ENCODE measurements at places on chromosomes 7 and 10. TPM values are rescaled to one million over a fixed set of nuclear protein-coding genes. Genes with fewer than 3 reads are reported as not detected.

DNA sequence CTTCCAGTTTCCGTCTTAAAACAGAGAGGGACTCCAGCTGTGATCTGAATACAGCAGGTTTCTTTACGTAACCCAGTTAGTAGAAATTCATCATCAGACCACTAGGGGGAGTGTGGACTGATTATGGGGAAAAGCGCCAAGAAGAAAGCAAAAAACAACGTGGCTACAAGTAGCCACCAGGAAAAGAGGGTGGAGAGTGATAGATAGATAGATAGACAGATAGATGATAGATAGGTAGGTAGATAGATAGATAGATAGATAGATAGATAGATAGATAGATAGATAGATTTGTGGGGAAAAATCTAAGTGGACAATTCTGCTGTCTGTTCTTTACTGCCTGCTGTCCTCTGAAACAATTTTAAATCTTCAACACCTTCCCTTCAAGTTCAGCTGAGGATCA is 12.7 kb upstream of the AKR1B10 start:
- DNase-seq: peak; percentile 90

NKX1-2 gene
- total RNA-seq: not detected

- no peak for DNase-seq
These were observed 75.5 kb upstream of the TMEM248 start for GRCh38 chr7:66845379-66846095.

GRCh38 chr7:2350861-2351260 is 3.8 kb upstream of the EIF3B start:
- DNase-seq: no peak

OR2A1 gene
- total RNA-seq: 0.27 TPM

GRCh38 chr7:128804484-128804883 is 12.7 kb downstream of the CCDC136 start:
- no peak for DNase-seq

SFTPA1 gene
- not detected for total RNA-seq

SERPINE1 gene
- total RNA-seq: 23.1 TPM

DLX5 gene
- total RNA-seq: not detected

DNA sequence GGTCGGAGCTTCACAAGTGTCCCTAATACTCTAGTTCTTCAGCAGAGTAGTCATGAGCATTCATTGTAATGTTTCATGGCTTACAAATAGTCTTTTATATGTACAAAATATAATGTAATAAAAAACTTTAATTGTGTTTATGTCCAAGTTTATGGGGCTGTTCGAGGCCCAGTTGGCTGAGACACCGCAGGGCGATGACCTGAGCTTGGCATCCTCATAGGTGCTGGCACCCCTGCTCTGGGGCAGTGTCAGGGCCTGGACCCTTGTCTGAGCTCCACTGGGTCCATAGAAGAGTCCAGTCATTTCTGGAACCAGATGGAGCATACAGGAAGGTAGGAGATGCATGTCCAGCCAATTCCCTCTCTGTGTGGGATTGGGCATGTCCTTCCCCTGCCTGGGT is 12.9 kb upstream of the ZMIZ1 start:
- DNase-seq: no peak

GRCh38 chr10:132712291-132712690 is 73.7 kb downstream of the NKX6-2 start:
- no peak for DNase-seq

- DNase-seq: peak; percentile 81
These were observed 100.0 kb downstream of the INPP5A start for GRCh38 chr10:132637477-132638129.

MMP21 gene
- 0.09 TPM for total RNA-seq

DNA sequence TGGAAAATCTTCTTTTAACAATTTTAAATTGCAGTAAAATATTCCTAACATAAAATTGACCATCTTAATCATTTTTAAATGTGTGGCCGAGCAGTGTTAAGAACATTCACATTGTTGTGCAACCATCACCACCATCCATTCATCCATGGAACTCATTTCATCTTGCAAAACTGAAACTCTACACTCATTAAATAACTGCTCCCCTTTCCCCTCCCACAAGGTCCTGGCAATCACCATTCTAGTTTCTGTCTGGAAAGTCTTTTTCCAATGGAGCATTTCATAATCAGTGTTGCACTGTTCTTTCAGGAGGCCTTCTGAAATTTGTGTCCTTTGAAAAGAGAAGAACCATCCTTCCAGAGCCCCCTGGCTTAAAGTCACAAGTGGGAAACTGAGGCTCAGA is 233.1 kb downstream of the PLXNA4 start:
- DNase-seq: peak; percentile 70

- DNase-seq: no peak
These were observed 9.8 kb downstream of the IGFBP3 start for GRCh38 chr7:45911311-45911710.

CLCN1 gene
- total RNA-seq: 0.16 TPM

- DNase-seq: no peak
These were observed 560 bp downstream of the RARRES2 start for GRCh38 chr7:150340875-150341262.

FAM25C gene
- total RNA-seq: not detected

- no peak for DNase-seq
These were observed 6.3 kb upstream of the WNT16 start for GRCh38 chr7:121322460-121322859.

- DNase-seq: no peak
These were observed 5.0 kb downstream of the TBX20 start for GRCh38 chr7:35248576-35249536.

LRRC4 gene
- total RNA-seq: not detected

- peak; percentile 89 for DNase-seq
These were observed 551 bp downstream of the IFIT1 start for GRCh38 chr10:89392974-89393373.
